ENCODE measurements at places on chromosomes 6 and 20.

DNA sequence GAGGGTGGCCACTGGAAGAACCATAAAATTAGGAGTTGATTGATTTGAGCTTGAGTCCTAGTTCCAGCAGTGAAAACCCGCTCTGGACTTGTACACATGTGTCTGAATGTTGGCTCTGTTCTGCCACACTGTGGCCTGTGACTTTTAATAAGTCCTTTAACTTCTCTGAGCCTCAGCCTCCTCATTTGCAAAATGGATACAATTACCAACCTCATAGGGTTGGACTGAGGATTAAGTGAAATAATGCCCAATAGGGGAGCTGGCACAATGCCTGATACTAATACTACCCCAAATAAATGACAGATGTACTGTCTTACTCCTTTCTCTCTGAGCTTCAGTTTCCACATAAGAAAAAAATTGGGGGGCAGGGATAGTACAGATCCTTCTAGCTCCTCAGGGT, 92.6 kb upstream of the RIPOR2 start:
- DNase-seq = no peak

DNA sequence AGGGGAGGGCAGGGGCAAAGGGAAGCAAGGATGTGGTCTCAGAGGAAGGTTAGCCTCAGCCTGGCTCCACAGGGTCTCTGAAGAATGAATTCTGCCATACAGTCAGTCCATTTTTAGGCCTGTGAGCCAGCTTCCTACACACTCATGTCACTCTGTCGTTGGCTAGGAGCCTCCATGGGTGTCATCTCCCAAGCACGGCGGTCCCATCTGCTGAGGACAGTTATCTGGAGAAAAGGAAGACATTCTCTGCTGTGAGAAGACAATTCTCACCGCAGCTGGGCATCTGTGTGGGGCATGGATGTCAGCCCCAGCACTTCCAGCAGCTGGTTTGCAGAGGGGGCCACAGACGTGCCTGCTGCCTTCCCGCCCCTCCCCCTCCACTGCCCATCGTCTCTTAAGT, 167.6 kb downstream of the LINC00237 start:
- DNase-seq = no peak

GRCh38 chr6:42448391-42448790, 3.3 kb downstream of the TRERF1 start:
- DNase-seq = no peak

DNA sequence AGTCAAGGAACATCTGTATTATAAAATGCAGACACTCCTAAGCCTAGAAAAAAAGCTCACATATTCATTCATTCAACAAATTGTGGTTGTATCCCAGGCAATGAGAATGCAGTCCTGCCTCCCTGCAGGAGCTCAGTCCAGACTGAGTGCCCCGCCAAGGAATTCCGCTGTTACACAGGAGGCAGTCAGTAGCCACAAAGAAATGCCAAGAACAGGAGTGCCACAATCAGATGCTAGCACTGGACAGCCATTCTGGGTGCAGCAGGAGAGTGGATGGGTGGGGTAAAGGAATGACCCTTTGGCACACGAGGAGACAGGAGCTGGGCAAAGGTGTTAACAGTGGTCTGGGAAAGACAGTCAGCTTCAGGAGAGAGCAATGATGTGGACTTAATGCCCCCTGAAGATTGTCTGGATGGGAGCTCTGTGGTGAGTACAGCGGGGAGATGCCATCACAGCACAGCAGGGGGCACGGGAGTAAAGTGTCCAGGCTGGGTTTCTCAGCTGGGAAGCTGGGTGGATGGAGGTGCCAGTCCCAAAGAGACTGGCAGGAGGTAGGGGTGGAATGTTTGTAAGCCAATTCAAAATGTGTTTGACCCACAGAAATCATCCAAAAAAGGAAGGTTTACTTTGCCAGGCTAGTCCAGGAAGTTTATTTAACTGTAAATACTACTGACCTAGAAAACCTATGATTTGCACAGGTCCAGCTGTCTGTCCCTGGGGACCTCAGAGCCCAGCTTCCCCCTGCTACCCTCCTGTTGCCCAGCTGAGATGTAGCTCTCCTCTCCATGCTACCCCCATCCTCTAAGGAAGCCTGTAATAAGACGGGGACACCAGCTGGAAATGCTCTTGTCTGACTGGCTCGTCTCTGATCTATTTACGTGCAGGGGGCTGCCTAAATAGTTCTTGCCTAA, 84.1 kb downstream of the SLC23A2 start:
- DNase-seq = no peak

- no peak for DNase-seq
Measured at GRCh38 chr6:149903938-149904611, 6.2 kb upstream of the RAET1E start.

- DNase-seq = peak; percentile 88
Measured at GRCh38 chr6:34709386-34709785, 12.8 kb upstream of the ILRUN start.

GRCh38 chr20:47334022-47334551, 22.4 kb downstream of the ZMYND8 start:
- DNase-seq = peak; percentile 96

DNA sequence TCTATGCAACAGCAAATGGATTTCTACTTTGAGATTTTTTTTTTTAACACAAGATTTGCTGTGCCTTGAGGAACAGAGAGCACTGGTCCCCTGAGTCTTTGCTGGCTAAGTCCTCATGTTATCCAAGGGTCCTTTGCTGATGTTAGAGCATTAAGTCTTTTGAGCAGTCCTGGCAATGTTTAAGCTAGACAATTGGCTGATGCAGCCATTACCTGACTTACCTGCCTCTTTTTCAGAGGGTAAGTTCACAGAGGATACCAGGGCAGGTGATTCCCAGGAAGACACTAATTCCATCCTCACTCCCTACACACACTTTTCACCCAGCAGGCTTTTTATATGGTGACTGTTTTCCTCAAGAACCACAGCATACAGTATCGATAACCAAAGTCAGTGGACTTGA, 337.7 kb downstream of the HDGFL1 start:
- DNase-seq = no peak

DNA sequence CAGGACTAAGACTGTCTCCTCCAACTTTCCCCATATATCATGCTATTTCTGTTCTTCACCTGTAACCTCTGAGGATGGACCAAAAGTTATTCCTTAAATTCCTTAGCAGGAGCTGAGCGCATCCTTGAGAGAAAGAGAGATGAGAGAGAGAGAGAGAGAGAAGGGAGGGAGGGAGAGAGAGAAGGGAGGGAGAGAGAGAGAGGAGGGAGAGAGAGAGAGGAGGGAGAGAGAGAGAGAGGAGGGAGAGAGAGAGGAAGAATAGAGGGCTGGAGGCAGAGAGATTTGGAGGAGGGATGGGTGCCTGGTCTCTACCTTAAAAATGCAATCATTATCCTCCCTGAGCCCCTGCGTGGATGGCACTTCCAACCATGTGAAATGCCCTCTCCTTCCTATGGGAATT, 73.6 kb downstream of the BMP2 start:
- DNase-seq = no peak

DNA sequence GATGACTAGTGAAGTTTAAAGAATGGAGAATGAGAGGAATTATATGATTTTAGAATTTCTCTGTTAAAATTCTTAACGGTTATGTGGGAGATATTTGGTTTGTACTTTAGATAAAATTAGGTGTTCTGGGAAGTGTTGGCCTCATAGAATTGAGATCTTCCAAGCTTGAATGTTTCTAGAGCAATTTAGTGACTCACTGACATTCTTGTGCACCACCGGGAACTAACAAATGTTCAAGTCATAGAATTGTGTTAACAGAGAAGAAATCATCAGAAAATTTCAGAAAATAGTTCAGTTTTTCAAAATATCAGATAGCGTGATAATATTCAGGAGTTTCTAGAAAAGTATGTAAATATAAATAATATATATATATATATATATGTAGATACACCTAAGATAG, 67.9 kb upstream of the BMP5 start:
- peak; percentile 18 for DNase-seq

GRCh38 chr20:54980103-54980960, 504.9 kb downstream of the DOK5 start:
- no peak for DNase-seq

DNA sequence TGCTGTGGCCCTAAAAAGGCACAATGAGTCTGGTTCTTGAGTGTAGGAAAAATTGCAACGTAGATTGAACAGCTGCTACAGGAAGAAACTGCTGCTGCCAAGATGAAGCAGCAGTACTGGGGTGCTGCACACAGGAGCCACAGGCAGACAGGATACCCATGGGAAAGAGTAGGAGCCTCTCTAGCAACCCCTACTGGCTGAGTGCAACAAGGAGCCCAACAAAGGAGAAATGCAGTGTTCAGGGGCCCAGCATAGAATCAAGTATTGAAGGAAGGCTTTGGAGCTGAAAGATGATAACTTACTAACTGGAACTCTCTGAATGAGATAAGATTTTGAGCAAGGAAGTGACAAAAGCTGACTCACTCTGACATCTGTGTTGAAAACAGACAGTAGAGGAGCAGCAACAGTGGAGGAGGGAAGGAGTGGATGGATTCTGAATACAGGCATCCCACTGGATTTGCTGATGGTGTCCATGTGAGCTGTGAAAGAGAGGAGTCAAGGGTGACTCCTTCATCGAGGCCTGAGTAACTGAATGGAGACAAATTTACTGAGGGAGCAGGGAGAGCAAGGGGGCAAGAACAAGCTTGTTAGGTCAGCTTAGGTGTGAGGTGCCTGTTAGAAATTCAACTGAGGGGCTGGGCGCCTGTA, 534.7 kb upstream of the JARID2 start:
- peak; percentile 93 for DNase-seq

DNA sequence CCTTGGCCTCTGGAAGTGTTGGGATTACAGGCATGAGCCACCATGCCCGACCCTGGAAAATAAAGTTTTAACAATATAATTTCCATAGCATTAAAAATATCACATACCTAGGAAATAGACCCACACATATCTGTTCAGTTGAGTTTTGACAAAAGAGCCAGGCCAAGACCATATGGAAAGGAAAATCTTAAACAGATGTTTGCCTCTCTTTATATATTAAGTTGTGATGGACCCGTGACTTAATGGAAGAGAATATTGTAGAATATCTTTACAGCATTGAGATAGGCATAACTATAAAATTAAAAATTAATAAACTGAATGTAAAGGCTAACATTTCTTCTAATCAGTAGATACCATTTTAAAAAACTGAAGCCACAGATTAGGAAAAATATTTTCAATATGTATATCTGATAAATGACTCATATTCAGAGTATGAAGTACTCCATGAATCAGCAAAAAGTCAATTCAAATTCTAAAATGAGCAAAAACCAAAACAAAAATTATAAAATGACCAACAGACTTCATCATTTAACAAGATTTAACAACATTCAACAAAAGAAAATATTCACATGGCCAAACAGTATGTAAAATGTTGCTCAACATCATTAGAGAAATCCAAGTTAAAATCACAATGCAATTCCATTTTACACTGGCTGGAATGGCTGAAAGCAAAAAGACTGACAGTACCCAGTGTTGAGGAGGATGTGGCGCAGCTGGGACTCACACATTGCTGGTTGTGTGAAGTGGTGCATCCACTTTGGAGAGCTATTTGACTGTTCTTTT, 43.3 kb downstream of the GTF2H5 start:
- DNase-seq = peak; percentile 50

DNA sequence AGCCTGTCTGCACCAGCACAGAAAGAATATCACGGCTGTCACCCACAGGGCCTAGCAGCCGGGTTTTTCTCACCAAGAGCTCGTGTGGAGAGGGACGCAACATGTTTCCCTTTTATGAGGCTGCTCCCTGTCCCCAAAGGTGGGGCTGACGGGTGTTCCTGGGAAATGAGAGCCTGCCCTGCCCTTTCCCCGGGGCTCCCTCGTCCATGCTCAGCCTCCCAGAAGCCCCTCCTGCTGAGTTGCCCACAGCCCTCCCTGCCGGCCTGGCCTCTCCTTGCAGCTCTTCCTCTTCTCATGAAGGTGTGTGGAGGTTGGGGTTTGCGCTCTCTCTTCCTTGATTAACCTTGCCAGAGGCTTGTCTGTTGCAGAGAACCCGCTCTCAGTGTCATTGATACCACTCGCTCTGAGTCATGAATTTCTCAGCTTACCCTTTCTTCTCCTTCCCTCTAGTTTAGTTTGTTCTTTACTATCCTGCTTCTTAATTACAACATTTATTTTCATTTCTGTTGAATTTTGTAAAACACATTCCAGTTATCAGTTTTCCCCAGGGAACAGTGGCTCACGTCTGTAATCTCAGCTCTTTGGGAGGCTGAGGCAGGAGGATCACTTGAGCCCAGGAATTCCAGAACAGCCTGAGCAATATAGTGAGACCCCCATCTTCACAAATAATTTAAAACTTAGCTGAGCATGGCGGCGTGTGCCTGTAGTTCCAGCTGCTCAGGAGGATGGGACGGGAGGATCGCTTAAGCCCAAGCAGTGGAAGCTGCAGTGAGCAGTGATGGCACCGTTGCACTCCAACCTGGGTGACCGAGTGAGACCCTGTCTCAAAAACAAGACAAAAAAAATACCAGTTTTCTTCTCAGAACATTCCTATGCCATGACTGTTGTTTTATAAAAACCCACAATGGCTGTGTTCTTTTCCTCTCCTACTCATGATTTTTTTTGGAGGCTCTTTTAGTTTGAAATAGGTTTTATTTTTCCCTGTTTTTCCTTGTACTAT, 103.8 kb downstream of the TMEM242 start:
- peak; percentile 32 for DNase-seq

- no peak for DNase-seq
Measured at GRCh38 chr6:157895585-157895984, 72.5 kb downstream of the SNX9 start.

DNA sequence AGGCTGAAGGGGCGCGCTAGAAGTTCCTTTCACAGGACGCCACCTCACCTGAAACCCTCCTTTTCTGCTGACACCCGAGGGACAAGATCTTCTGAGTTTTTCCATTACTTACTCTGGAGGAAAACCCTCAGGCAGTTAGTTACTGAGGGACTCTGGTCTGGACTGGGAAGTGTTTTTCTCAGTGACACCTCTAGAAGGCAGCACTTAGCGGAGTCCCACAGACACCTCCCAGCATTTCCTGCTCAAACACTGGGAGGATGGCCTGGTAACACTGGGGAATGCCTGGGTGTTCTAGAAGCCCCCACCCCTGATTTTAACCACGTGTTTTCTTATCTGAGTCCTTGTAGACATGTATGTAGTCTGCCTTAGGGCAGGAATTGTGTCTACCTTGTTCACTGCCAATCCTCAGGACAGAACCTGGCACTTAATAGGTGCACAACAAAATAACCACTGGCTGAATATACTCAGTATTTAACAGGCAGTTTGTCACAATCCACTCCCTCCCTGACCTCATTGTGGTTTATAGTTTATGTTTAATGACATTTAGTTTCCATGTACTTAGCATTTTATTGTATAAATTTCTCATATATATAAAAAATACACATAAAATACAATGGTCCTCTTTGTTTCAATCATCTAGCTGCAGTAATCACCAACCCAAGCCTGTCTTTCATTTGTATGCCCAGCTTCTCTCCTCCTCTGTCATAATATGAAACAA, 4.8 kb downstream of the GSTA3 start:
- DNase-seq = no peak

DNA sequence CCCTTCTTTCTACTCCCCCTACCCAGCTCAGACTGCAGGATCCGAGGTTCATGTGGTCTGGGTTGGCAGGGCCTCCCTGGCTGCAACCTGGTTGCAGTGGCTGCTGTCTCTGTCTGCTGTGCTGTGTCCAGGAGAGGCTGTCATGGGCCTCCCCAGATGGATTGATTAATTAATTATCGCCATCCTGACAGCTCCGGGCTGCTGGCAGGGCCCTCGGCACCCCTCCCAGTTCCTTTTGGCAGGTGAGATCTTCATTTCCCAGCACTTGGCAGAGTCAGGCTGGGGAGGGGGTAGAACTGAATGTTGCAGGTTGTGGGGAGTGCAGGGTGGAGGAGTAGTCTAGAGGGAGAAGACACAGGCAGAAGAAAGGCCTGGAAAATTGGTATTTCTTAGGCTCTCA, 56.7 kb upstream of the ZFAND3 start:
- DNase-seq = no peak

GRCh38 chr6:680251-680650, 12.7 kb downstream of the EXOC2 start:
- DNase-seq = no peak

All from foreskin fibroblast (primary cell).